ENCODE measurements at places on chromosomes 4 and X.

DNA sequence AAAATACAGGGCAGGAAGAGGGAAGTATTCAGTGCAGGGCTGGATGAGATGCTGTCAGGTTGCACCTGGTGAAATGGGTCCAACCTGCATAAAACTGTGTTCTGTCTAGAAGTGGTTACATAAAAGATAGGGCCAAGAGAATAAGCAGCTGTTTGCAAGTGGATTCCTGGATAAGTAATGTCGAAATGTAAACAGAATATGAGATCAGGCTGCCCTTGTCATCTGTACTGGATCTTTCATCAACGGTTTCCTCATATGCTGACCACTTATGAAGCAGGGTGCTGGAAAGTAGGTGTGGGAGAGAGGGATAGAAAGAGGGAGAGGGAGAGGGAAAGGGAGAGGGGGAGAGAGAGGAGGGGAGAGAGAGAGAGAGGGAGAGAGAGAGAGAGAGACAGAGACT lies 349.8 kb upstream of the CPEB2 start:
- DNase-seq = no peak

GRCh38 chr4:185532293-185532692 lies 3.0 kb downstream of the PDLIM3 start:
- no peak for DNase-seq

GRCh38 chrX:39194673-39195072 lies 393.4 kb downstream of the MID1IP1 start:
- DNase-seq = no peak

- no peak for DNase-seq
Observed at GRCh38 chrX:14440106-14440505, 89.2 kb upstream of the GLRA2 start.

- no peak for DNase-seq
Observed at GRCh38 chrX:102846544-102847236, 90.4 kb upstream of the RAB40AL start.

GRCh38 chr4:92012899-92013867 lies 290.6 kb upstream of the GRID2 start:
- DNase-seq = no peak

DNA sequence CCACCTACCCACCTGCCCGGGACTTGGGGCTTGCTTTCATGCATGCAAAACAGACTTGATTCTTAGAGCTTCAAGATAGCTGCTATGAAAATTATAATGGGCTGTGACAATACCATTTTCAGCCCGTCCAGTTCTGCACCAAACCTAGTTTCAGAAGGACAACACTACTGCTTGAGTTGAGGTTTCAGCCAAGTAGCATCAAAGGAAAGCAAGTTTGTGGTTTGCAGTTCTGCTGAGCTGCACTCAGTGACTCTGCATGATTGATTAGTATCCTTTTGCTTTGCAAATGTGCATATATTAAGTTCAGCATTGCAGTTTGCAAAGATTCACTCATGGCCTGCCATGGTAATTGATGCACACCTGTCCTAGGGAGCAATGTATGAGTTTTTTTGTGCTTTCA lies 442.7 kb downstream of the RPA4 start:
- no peak for DNase-seq

- DNase-seq = no peak
Observed at GRCh38 chr4:5114950-5115349, 63.7 kb downstream of the STK32B start.

DNA sequence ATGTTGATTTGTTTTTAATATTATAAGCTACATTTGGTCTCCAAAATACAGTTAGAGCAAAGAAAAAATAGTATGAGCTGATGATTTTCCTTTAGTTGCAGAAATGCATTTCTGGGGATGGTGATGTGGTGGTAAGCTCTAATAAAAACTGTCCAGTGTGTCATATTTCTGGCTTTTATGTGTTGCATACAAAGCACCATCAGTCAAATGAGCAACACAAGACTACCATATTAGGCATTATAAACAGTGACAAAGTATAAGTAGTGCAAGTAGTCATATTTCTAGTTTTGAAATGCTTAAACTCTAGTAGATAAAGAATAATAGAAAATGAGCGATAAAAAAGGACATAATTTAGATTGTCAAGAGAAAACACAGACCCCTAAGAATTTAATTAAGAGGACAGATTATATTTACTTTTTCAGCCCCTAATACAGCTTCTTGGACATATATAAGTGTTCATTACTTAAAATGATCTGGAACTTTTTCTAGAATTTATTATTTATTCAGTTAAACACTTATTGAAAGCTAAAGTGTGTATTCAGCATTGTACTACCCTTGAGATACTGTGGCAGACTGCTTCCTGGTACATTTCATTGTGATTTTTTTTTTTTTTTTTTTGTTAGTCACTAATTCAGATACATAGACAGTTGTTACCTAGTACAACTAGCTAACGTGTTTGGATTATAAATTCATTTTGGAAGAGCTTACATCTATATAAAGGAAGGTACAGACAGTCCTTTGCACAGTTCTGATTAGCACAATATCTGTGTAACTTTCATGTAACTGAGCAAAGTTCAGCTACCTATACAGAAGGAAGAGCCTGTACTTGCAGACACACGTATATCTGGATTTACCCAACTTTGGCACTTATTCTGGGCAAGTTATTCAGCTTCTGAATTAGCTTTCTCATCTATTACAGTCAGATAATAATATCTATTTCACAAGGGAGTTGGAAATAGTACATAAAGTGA lies 22.3 kb downstream of the RAP1GDS1 start:
- DNase-seq = no peak

DNA sequence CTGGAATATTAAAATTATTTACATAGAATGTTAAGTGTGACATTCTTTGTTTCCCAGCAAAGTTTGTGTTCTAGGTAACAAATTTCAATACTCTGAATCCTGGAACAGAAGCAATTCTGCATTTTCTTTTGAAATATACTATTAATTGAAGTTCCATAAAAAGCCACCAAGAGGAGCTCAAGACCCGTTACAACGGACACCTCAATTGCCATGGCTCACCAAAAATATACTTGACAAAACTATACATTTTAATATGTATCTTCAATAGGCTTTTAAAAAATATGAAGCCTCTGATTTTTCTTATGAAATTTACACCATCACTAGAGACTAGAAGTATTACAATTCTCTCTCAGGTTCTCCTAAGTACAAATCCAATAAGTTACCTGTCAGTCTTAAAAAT lies 111.4 kb downstream of the NYX start:
- DNase-seq = no peak
